ENCODE measurements at places on chromosomes 1 and 21. TPM values are rescaled to one million over a fixed set of nuclear protein-coding genes. Genes with fewer than 3 reads are reported as not detected.

DNA sequence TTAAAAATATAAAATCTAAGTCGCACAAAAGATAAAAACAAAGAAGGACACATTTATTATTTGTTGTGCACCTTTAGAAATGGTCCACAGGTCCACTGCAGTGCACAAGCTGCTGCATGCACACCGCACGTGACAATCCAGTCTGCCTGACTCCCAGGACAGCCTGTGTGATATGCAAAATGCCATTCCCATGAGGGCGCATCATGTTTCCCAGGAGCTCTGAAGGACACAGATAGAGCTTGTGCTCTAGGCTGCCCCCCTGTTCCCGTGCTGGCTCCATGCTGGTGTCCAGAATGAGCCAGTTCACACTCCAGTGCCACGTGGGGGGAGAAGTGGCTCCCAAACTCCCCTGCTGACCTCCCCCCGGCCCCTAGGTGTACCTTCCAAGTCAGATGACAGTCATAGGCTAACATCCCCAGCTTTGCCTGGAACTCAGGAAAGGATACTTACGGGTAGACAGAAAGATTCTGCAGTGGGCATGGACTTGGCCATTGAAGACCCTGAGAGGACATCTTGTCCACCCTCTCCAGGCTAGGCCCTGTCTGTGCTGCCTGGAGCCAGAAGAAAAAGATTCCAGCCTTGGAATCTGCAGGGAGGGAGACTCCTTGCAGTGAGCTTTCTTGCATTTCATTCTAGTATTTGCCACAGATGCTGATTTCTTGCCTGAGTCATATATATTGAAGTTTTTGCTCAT lies 26.3 kb downstream of the RAB7B start:
- no peak for DNase-seq
- H3K36me3 ChIP-seq, result no peaks in the 10 kb centered on the region
- peak overlapping the region; percentile 7 for H3K27ac ChIP-seq

- peaks cover 14% of the 10 kb centered on the region for H3K4me1 ChIP-seq
- H3K27ac ChIP-seq, result peak overlapping the region; percentile 26
- H3K36me3 ChIP-seq, result no peaks in the 10 kb centered on the region
- no peaks in the 10 kb centered on the region for H3K27me3 ChIP-seq
Observed at GRCh38 chr1:19044471-19044870, 88.0 kb upstream of the IFFO2 start.

DNA sequence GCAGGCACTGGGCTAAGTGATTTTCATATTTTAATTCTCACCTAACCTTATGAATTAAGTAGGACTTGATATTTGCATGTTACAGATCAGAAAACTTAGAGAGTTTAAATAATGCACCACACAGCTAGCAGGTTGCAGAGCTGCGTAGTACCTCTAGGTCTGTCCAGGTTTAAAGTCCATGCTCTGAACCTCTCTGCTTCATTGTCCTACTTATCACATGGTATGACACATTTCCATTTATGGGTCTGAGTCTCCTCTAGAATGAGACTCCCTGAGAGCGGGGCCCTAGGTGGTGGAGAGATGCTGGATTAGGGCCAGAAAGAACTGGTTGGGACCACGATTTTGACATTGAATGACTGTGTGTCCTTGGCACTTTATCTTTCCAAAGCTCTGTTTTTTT lies 102.5 kb upstream of the USP24 start:
- H3K4me3 ChIP-seq, result no peak overlapping the region
- no peak for DNase-seq
- no peaks in the 10 kb centered on the region for H3K4me1 ChIP-seq
- no peaks in the 10 kb centered on the region for H3K36me3 ChIP-seq
- H3K27me3 ChIP-seq, result no peaks in the 10 kb centered on the region

- no peaks in the 10 kb centered on the region for H3K36me3 ChIP-seq
- H3K4me3 ChIP-seq, result no peak overlapping the region
- no peaks in the 10 kb centered on the region for H3K4me1 ChIP-seq
- no peak for DNase-seq
- no peak overlapping the region for H3K27ac ChIP-seq
Observed at GRCh38 chr1:93739472-93739871, 57.8 kb upstream of the BCAR3 start.

DNA sequence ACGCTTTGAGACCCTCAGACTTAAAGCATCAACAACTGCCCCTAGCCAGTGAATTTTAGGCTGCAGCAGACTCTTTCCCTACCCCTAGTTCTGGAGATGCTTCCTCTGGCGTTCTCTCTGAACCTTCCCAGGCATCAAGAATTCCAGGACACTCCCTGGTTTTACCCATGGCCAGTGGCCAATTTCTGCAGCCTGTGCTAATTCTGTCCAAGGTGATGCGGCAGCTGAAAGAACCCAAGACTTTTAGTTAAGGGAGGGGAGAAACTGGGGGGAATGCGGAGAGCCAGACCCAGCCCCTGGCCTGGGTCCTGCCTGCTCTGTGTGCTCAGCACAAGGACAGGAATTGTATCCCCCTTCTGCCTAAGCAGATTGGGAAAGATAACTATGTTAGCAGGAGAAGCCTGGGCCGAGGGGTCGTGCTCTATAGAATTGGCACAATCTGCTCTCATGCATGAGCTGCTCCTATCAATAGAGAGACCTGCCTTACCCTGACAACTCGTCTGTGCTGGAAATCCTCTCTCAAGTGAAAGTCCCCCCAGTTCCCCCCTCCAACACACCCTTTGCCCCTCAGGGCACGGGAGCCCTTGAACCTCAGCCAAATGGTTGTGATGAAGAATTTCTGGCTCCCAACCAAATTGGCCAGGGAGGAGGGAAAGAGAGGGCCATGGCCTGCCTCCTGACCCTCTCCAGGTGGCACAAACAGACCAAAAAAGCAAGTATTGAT lies 5.4 kb upstream of the GJA8 start:
- H3K4me3 ChIP-seq, result no peak overlapping the region
- no peaks in the 10 kb centered on the region for H3K36me3 ChIP-seq
- no peak for DNase-seq

DNA sequence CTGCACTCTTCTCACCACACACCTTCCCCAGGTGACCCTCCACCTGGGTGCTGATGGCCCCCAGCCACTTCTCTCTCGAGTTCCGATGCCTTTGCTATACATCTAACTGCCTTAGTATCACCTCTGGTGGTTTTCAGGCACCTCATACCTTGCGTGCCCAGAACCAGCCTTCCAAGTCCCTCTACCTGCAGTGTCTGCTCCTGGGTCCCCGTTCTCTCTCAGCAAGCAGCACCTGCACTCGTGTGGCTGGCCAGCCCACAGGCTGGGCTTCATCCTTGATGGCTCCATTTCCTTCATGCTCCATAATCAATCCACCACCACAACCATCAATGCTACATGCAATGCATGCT lies 49.2 kb upstream of the EDN2 start:
- H3K36me3 ChIP-seq, result no peaks in the 10 kb centered on the region
- H3K4me1 ChIP-seq, result peaks cover 6% of the 10 kb centered on the region
- DNase-seq, result no peak
- no peak overlapping the region for H3K27ac ChIP-seq

- H3K36me3 ChIP-seq, result peaks cover 1% of the 10 kb centered on the region
- DNase-seq, result no peak
- H3K27me3 ChIP-seq, result no peaks in the 10 kb centered on the region
- H3K4me1 ChIP-seq, result peaks cover 19% of the 10 kb centered on the region
Observed at GRCh38 chr1:243469497-243469896, 213.7 kb downstream of the SDCCAG8 start.

DNA sequence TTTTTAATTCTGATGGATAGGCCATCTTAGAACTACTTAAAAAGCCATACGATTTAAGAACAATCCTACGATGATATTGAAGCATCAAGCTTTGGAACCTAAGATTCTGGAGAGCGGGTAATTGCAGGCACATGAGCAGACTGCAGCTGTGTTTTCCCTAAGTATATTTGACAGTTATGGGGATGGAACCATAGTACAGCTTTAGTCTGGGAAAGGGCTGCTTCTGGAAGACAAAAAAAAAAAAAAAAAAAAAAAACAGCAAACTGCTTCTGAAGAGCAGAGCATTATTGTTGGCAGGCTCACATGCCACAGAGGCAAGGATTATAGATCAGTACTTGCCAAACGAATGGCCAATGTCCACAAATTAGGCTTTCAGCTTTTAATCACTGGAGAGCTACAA lies 1618.7 kb downstream of the AMY1C start:
- no peaks in the 10 kb centered on the region for H3K27me3 ChIP-seq
- no peaks in the 10 kb centered on the region for H3K36me3 ChIP-seq
- no peaks in the 10 kb centered on the region for H3K4me1 ChIP-seq
- H3K27ac ChIP-seq, result no peak overlapping the region

GRCh38 chr1:74767490-74767889 lies 34.5 kb downstream of the TYW3 start:
- H3K27me3 ChIP-seq, result no peaks in the 10 kb centered on the region
- H3K4me3 ChIP-seq, result no peak overlapping the region
- no peaks in the 10 kb centered on the region for H3K4me1 ChIP-seq
- no peak overlapping the region for H3K27ac ChIP-seq

DNA sequence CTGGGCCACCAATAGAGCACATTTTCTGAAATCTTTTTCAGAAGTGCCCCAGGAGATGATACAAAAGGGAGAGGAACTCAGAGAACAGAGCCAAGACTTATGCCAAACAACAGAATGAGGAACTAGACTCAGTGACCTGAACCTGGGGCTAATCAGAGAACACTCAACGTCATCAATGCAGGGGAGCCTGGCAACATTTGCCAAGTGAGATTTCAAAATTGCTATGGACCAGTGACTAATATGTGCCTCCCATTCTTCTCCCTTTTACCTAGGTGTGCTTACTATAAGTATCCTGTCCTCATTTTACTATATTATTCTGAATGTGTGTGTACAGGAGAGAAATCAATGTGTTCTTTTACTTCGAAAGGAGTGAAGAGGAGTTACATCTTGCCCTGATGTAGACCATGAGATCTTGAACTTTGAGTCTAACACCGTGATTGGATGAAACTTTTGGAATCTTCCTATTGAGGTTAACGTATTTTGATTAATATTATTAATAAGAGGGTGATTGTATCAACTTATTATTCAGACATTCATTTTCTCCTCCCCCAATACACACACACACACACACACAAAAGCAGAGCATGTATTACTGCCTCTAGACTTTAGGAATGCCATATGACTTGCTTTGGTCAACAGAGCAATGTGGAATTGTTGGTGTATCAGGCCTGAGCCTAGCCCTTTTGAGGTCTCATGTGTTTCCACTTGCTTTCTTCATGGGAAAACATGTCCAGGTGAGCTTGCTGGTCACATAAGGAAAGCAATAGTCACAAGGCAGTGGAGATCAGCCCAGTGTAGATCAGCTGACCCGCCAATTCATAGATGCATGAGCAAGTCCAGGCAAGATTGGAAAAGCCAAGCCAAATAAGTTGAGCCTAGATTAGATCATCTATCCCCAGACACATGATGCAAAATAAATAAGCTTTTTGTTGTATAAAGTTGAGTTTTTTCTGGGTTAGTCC lies 80.3 kb upstream of the ETS2 start:
- no peak overlapping the region for H3K4me3 ChIP-seq
- no peak for DNase-seq
- no peaks in the 10 kb centered on the region for H3K27me3 ChIP-seq
- no peak overlapping the region for H3K27ac ChIP-seq
- H3K36me3 ChIP-seq, result no peaks in the 10 kb centered on the region
- H3K4me1 ChIP-seq, result no peaks in the 10 kb centered on the region

GRCh38 chr1:243525085-243525487 lies 269.2 kb downstream of the SDCCAG8 start:
- H3K4me1 ChIP-seq, result no peaks in the 10 kb centered on the region
- DNase-seq, result no peak
- H3K4me3 ChIP-seq, result no peak overlapping the region
- H3K36me3 ChIP-seq, result no peaks in the 10 kb centered on the region
- no peak overlapping the region for H3K27ac ChIP-seq

- DNase-seq, result no peak
- no peaks in the 10 kb centered on the region for H3K27me3 ChIP-seq
- no peak overlapping the region for H3K4me3 ChIP-seq
- H3K27ac ChIP-seq, result no peak overlapping the region
Observed at GRCh38 chr1:19744335-19744743, 55.4 kb downstream of the TMCO4 start.

DNA sequence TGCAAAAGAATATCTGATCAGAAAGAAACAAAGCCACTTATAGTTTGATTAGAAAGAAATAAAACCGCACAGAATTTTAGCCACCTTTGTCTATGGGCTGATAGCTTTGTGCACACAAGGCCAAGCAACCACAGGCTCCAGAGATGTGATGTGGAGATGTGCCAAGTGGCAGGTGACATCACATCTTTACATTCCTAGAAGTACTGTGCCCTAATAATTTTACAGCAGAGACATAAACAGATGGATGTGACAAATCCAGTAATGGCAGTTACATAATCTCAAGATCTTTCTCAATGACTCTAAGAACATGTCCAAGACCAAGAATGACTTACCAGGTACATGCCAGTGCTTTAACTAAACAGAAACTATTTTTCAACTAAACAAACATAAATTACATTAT lies 159.5 kb downstream of the LTN1 start:
- no peaks in the 10 kb centered on the region for H3K36me3 ChIP-seq
- H3K4me3 ChIP-seq, result no peak overlapping the region
- no peak overlapping the region for H3K27ac ChIP-seq
- H3K27me3 ChIP-seq, result no peaks in the 10 kb centered on the region

- DNase-seq, result no peak
- H3K4me1 ChIP-seq, result no peaks in the 10 kb centered on the region
- H3K27me3 ChIP-seq, result no peaks in the 10 kb centered on the region
- no peak overlapping the region for H3K27ac ChIP-seq
Observed at GRCh38 chr1:209808059-209808581, 2.2 kb upstream of the IRF6 start.

- H3K4me3 ChIP-seq, result no peak overlapping the region
- peaks cover 26% of the 10 kb centered on the region for H3K36me3 ChIP-seq
- H3K27me3 ChIP-seq, result no peaks in the 10 kb centered on the region
Observed at GRCh38 chr1:17047924-17048323, 5.9 kb downstream of the SDHB start.

DNA sequence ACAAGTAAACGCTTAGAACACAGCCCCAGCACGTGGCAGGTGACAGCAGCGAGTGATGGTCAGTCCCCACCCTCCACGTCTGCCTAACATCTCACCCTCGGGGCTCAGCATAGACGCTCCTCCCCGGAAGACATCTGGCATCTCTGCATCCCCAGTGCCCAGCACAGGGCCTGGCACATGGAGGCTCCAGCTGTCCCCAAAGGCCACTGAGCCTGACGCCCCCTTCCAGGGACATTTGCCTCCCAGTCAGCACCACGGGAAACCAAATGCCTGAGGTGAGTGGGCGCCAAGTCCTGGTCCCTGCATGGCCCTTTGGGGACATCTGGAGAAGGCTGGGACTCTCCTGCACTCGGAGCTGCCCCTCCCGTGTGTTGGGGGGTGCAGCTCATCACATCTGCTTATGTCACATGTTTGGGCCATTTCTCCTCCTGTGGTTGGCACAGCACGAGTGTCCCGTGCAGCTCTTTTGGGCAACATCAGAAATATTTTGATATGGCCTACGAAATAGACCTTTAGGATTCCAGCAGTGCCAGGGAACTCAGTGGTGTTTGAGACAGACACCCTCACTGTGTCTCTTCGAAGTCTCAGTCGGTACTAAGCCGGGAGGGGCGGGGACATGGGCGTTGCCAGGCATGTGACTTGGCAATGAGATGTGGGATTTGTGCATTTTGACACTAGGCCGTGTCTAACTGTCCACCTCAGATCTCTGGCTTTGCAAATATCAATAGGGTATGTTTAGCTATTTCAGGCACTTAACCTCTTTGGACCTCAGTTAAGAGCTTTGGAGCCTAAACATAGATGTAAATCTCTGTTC lies 315.0 kb downstream of the PTPRU start:
- H3K27ac ChIP-seq, result no peak overlapping the region
- H3K4me1 ChIP-seq, result no peaks in the 10 kb centered on the region
- no peaks in the 10 kb centered on the region for H3K36me3 ChIP-seq

GBP1 gene
- total RNA-seq, result 59.7 TPM

GPR3 gene
- total RNA-seq, result 0.54 TPM

EFNA3 gene
- 2.1 TPM for total RNA-seq

HPCA gene
- total RNA-seq, result not detected

CR1L gene
- total RNA-seq, result not detected

SPRR1B gene
- total RNA-seq, result not detected

SH2D1B gene
- 1.1 TPM for total RNA-seq

TRAF3IP3 gene
- total RNA-seq, result 21.3 TPM

TRIM45 gene
- 2.8 TPM for total RNA-seq
